ENCODE measurements at places on chromosomes 7 and 10. TPM values are rescaled to one million over a fixed set of nuclear protein-coding genes. Genes with fewer than 3 reads are reported as not detected.

DNA sequence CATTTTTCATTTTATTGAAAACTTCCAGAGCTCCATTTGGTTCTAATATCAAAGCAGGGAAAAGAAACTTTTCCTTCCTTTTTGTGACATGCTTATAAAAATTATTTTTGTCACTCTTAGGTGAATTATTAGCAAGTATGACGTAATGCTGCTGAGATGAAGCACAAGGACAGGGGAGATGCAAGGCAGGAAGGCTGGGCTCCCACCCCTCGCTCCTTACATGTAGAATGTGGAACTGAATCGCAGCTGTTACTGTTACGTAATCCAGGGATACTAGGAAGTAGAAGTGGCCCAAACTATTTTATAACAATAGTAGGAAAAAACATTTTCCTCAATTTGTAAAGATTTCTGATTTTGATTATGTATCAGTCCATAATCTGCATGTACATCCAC is 17.1 kb upstream of the GTPBP4 start:
- DNase-seq, result peak; percentile 58

DNA sequence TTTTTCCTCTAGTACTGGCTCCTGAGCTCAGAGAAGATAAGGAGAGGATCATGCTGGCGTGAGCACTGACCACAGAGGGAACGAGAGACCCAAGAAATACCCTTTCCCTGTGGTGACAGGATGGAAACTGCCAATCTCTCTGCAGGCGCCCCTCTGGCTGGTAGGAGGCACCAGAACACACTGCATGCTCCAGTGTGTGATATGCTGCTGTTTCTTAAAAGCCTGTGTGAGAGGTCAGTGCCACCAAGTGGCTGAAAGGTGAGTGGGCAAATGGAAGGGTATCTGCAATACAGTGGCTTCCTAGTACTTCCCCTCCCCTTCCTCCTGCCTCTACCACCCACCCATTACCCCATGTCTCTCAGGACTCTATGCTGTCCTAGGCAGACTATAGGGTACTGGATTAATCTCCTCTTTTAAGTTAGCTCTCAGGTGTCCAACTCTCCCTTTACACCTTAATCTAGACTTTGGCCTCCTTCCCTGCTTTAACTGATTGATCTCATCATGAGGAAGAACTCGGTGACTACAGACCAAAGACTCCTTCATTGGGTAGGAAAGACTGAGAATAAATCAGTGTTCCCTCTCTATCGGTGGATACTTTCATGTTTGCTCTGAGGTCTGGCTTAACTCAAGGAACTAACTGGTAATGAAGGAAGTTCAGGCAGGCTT is 283.6 kb downstream of the ADRA2A start:
- DNase-seq, result peak; percentile 56

- DNase-seq, result no peak
Measured at GRCh38 chr7:122984021-122984420, 11.5 kb downstream of the TAS2R16 start.

GRCh38 chr10:6177880-6178281 is 24.9 kb upstream of the PFKFB3 start:
- no peak for DNase-seq

- peak; percentile 79 for DNase-seq
Measured at GRCh38 chr7:16891338-16891737, 9.6 kb upstream of the AGR3 start.

GRCh38 chr7:23467291-23467805 is 2.9 kb downstream of the IGF2BP3 start:
- DNase-seq, result no peak

GRCh38 chr10:108913300-108913699 is 1010.0 kb downstream of the XPNPEP1 start:
- DNase-seq, result no peak

DNA sequence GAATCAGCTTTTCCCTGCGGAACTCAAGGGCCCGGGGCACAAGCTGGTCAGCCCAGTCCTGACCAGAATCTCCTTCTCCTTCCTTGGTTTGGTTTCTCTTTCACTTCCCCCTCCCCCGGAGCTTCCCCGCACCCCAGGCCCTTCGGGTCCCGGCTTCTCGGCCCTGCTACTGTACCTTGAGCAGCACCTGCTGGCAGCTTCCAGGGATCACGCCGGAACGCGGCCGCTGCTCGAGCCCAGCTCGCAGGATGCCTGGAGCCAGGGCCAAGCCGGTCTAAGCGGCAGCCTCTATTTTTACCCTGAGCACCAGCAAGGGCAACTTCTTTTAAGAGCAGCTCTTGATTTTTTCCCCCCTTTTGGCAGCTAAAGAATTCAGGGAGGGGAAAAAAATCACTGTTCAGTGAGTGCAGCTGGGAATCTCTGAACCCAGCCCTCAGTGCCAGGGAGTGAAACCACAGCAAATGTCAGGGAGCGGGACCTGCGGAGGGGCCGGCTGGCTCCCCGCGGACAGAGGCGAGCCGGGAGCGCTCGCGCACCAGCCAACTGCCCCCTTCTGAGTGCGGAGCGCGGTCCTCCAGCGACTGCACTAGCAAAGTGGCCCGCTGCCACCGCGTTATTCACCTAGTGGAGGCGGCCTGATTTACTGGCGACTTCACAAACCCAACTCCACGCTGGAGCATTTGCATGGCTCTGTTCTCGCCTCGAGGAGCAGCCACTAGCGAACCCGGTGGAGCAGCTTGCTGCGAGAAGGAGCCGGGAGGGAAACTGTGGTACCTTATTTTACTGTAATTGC is 2.4 kb upstream of the INHBA start:
- DNase-seq, result peak; percentile 94

DNA sequence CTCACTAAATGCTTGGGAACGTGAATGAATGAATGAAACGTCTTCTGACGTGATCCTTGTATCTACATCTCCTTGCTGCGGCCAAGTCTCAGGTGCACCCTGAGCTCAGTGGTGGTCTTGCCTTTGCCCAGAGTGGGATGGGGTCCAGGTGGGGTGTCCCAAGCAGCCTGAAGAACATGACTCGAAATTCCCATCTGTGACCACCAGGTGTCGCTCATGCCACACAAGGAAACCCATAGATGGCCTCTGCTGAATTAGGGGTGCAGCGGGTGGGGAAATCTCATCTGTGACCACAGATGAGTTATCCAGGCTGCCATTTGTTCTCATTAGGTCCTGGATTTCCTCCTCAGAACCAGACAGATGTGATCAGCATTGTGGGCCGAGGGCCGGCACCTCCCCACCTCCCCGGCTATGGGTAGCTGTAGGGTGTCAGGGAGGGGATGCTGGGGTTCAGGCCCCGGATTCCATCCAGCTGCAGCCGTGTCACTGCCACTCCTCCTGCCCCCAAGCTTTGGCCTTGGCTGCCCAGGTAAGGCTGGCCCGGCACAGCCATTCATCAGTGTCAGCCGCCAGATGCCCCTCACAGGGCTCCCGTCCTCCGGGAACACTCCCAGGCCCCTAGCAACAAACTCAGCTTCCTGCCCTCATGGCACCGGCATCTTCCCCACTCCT is 21.0 kb upstream of the GNA12 start:
- peak; percentile 87 for DNase-seq

DNA sequence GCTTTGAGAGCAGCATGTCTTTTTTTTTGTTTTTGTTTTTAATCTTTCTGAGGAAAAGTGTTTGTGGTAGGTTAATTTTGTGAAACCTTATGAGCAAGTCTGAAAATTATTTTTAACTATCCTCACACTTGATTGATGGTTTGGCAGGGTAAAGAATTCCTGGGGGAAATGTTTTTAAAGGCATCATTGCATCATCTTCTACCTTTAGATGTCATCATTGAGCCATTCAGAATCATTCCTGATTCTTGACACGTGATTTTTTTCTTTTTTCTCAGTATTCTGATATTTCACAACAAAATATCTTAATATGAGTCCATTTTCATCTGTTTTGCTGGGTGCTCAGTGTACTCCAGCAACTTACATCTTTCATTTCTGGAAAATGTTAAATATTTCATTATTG is 28.3 kb downstream of the PALS2 start:
- DNase-seq, result no peak

DNA sequence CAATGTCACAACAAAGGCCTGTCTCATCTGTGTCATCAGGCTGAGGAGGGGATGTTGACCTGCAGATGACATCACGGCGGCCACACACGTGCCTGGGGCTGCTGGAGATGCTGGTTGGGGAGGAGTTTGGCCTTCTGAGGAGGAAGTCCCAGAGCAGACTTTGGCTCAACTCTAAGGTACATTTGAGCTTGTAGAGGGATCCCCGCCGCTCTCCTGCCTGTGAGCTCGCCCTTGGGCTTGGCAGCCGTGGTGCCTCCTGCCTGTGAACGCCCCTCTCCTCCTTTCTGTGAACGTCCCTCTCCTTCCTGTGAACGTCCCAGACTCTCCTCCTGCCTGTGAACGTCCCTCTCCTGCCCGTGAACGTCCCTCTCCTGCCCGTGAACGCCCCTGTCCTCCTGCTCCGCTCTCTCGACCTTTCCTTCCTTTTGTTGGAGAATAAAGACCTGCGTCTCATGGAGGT is 176.4 kb downstream of the DNAJB6 start:
- no peak for DNase-seq

DNA sequence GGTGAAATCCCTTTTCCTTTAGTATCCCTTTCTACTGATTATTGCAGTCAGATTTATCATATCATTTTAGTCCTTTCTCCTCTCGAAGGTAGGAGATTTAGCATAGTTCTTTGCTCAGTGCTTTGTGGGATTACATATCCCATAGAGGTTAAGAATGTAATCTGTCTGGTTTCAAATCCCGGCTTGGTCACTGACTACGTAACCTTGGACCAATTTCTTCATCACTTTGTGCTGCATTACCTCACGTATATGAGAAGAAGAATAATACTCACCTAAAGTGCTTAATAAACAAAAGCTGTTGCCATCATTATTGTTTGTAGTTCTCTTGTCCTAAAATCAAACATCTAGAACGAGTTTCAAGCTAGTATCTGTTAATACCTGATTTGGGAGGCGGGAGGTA is 74.0 kb downstream of the KMT2E start:
- no peak for DNase-seq

DNA sequence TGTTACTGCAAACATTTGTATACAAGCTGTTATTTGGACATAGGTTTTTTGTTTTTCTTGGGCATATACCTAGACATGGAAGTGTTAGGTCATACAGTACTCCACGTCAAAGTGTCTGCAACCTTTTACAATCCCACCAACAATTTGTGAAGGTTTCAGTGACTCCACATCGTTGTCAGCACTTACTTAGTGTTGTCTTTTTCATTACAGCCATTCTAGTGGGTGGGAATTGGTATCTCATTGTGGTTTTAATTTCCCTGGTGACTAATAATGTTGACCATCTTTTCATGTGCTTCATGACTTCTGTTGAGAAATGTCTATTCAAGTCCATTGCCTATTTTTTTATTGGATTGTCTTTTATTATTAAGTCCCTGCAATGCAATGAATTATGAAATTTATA is 95.0 kb downstream of the UBE3C start:
- DNase-seq, result peak; percentile 46

DNA sequence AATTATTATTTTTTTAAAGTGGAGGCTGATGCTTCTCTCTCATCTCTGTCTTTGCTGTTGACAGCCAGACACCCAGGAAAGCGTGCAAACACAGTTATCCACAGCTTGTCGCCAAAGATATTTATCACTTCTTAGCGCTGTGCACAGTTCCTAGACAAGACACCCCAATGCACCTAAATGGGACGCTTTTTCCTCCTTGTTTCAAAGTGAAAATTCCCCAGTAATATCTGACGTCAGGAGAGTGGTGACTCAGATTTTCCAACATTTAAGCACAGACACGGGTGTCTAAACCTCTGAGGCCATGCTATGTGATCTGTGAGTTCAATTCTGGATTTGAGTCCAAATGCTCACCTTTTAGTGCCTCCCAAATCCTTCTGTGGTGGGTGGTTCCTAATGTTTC is 151.6 kb downstream of the EMX2 start:
- no peak for DNase-seq

Gene C10orf105
- total RNA-seq, result 0.03 TPM

Gene ITGA8
- not detected for total RNA-seq

Gene PLXNA4
- 0.05 TPM for total RNA-seq

Gene ZNF862
- total RNA-seq, result 16.3 TPM

Gene LAMB4
- not detected for total RNA-seq

Data from myocyte (in vitro differentiated cells).